Stimulated activated CD8-positive, alpha-beta memory T cell treated with anti-CD3 and anti-CD28 coated beads, Interleukin-7, amount 100 ng/mL, for 4 hours (primary cell): ENCODE measurements at places on chromosomes 12 and 14.

GRCh38 chr14:30084811-30085210 is 157.2 kb upstream of the PRKD1 start:
- no peak for DNase-seq

DNA sequence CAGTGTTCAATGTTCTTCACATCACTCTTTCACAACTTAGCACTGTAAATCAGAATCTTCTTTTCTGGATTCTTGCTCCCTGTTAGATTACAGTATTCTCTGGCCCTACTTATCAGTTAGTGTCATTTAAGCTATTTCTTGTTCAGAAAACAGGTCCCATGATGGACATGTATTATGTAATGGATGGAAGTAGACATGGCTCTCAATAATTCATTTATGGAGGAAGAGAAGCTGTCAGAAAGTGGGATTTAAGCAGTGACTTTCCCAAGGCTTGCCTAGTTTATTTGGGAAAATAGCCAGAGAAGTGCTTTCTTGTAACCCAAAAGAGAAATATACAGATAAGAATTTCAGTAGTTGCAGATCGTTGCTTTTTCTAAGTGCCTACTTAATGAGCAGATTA is 1.6 kb downstream of the ERC1 start:
- no peak for DNase-seq

GRCh38 chr12:109951136-109951535 is 45.0 kb downstream of the GIT2 start:
- no peak for DNase-seq

GRCh38 chr14:56087671-56088471 is 30.3 kb upstream of the PELI2 start:
- DNase-seq = no peak

GRCh38 chr12:92955997-92956663 is 27.0 kb upstream of the EEA1 start:
- DNase-seq = no peak

DNA sequence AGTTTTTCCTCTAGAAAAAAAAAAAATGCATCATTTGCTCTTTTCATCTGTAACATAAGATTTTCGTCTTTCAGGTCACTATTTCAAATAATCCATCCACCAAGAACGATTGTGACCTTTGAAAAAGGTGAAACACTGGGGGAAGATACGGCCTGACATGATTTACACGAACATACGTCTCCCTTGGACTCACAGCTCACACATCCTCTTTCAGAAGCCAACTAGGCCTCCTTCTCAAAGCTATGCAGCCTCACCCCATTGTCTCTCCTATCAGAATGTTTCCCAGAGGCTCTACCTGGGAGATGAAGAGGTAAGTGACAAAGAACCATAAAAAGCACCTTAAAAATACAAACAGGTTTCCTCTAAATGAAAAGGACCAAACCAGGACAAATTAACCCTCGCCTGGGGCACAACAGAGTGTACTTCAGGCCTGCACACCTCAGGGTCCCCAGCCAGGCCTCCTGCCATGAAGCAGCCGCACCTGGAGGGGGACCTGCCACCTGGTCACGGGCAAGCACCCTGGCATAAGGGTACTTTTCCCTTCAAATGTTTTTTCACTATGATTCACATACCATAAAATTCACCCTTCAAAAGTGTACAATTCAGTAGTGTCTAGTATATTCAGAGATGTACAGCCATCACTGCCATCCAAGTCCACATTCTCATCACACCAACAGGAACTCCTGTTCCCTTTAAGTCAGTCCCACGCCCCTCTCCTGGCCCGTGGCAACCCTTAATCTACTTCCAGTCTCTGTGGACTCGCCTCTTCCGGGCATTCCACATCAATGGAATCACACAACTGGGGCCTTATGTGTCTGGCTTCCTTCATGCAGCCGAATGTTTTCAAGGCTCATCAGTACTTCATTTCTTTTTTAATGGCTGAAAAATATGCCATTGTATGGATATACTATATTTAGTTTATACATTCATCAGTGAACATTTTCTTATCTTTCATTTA is 5.4 kb downstream of the SLC15A4 start:
- DNase-seq = no peak

GRCh38 chr14:68637106-68638021 is 155.5 kb downstream of the ZFP36L1 start:
- DNase-seq = no peak

GRCh38 chr12:131138638-131139362 is 185.1 kb downstream of the ADGRD1 start:
- no peak for DNase-seq

DNA sequence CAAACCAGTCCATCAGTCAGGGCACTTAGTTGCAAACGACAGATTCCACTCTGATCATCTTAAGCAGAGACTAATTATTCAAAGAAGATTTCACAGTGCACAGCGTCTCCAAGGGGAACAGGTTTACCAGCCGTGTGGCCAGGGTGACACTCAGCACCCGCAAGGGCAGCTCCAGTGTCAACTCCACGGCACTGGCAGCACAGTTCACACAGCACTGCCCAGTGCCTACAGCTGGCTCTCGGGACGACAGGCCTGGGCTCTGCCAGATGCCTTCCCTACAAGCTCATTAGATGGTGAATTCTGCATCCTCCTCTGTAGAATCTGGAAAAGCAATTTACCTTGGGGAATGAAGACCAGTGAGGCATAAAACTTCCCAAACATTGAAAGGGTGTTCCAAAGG is 4.9 kb downstream of the OR10P1 start:
- no peak for DNase-seq

GRCh38 chr12:107287436-107288413 is 194.4 kb upstream of the CRY1 start:
- DNase-seq = no peak

DNA sequence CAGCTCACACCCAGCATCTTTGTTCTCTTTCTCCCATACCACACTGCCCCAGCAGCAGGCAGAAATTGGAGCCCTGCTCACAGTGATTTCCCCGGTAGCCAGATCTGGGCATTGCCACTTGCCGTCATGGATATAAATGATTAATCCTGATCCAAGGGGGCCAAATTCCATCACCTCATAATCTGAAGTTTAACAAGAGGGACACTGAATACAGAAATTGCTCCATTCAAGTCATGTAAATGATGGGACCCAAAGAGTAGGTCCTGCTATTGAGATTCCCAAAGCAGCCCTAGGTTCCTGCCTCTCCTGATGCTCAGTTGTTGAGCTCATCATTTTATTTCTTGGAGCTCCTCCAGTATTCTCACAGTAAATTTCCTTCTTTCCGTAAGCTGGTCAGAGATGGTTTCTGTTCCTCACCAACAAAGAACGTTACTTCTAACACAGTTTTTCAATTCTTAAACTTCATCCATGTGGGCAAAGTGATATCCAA is 11.7 kb downstream of the ITPR2 start:
- no peak for DNase-seq

DNA sequence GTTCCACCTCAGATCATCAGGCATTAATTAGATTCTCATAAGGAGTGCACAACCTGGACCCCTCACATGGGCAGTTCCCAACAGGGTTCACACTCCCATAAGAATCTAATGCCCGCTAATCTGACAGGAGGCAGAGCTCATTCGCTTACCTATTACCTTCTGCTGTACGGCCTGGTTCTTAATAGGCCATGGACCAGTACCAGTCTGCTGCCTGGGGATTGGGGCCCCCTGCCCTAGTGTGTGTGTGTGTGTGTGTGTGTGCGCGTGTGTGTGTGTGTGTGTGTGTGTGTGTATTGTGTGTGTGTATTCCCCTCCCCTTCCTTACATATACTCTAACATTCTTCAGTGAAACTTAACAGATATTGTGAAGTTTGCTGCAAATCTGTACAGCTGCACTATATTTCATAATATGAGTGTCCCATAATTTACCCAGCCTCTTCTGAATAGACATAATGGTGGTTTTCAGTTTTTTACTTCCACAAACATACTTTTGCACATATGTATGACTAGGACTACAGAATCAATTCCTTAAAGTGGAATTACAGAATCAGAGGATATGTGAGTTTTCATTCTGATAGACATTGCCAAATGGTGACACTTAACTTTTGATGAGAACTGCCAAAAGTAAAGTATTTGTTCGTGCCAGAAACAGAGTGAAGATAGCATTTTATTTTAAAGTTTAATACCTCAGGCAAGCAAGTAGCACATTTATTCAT is 205.2 kb upstream of the EEA1 start:
- no peak for DNase-seq

- no peak for DNase-seq
Observed at GRCh38 chr14:105064721-105065143, 498 bp downstream of the GPR132 start.

GRCh38 chr12:80498059-80498728 is 54.2 kb downstream of the PTPRQ start:
- no peak for DNase-seq

DNA sequence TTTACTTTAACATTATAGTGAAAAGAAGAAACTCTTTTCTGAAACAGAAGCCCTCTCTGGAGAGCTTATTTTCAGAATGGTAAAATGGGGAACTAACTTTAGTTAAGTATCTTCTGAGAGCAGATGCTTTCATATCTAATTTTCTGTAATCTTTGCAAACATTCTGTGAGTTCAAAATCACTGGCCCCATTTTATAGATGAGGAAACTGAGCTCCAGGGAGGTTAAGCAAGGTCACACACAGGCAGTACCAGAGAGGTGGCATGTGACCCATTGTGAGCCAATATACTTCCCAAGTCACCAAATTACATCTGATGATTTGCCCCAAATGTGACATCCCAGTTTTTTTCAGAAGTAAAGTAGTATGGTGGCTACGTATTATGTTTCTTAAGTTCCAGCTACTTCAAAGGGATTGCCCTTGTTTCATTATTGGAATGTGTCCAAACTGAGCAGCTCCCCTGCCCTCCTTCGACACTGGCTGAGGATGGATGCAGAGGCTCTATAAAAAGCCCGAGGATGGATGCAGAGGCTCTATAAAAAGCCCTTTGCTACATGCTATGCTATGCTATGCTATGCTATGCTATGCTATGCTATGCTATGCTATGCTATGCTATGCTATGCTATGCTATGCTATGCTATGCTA is 36.2 kb upstream of the NUDT4 start:
- no peak for DNase-seq

DNA sequence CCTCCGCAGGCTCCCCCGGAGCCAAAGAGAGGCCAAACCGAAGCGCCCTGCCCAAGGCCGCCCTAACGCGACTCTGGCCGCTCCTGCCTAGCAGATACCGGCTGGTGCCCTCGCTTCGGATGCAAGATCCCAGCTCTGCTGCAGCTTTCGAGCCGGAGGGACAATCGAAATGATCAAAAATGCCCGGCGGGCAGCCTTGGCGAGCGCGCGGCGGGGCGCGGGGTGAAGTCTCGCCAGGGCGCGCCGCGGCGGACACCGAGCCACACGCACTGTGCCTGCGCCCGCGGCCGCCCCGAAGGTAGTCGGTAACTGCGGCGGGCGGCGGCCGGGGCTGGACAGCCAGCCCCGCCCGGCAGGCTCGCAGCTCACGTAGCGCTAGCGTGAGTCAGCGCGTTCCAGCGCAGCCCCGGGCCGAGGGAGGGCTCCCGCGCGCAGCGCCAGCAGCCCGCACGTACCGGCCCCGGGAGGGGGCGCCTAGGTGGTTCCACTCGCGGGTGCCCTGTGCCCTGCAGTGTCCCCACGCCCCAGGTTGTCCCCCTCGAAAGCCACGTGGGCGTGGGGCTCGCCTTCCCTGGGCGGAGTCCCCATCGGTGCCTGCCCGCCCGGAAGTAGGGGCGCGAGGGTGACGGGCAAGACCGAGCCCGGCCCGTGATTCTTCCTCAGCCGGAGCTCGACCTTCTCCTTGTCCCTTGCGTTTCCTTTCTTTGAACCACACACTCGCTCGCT is 109.2 kb upstream of the EGLN3 start:
- peak; percentile 42 for DNase-seq

DNA sequence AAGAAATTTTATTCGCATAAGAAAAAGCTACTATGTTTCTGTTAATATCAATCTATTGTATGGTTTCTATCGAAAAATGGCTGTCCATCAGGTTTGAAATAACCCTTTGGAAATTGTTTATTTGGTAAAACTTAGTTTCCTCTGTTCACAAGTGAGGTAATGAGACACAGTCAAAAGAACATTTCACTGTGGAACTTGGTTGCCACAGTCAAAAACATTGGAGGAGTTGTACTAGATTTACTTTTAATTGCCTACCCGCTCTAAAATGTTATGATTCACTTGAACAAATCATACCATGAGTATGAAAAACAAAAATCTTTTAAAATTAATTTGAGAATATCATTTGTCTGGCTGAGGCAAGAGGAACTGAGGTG is 46.5 kb downstream of the ITPR2 start:
- no peak for DNase-seq

- no peak for DNase-seq
Observed at GRCh38 chr12:66107451-66107915, 23.1 kb downstream of the LLPH start.
